ENCODE measurements at places on chromosomes 6 and 20.

- DNase-seq = no peak
Measured at GRCh38 chr6:160013987-160014868, 45.3 kb downstream of the IGF2R start.

DNA sequence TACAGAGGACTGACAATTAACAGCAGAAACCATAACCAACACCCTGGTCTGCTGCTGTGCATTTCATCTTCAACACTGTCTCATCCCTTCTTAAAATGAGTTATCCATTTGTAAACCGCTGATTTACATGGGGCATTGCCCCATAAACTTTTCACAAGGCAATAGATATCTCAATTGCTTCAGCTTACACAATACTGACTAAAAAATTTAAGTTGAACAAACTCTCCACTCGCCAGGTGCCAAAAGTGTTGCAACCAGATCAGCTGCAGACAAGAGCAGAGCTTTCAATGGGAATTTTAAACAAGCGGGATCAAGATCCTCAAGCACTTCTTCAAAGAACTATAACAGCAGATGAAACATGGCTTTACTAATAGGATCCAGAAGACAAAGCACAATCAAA is 183.0 kb downstream of the TASP1 start:
- DNase-seq = no peak

GRCh38 chr6:30075094-30075789 is at the start of gene RNF39:
TSS of gene RNF39 (minus strand) at chr6:30075769. CDS start at chr6:30075585, 184 bp downstream.
- no peak for DNase-seq

GRCh38 chr20:61801857-61802442 is 263.7 kb downstream of the TAF4 start:
- DNase-seq = no peak

DNA sequence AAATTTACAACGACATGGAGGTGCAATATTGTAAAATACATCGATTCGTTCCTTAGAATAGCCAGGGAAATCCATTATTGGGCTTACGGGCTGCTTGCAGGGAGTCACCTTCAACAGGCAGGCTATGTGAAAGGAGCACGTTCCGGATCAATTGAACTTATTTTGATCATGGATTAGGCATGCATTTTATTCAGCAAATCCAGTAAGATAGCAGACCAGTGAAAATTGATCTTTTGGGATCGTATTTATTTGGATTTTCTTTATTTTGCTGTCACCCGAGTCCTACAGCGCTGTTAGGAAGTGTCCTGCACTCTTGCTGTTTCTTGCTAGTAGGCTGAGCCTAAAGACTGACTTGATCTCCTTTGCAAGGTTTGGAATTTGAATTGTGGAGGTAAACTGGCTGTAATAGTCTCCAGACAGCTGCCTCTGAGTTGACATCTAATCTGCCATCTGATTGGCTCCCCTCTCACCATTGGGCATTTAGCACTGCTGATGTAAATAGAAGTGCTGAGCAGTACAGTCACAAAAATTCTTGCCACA is 3.0 kb downstream of the ARID1B start:
- peak; percentile 88 for DNase-seq

GRCh38 chr20:57409672-57410397 is 18.6 kb downstream of the RBM38 start:
- DNase-seq = no peak

GRCh38 chr6:151004383-151005024 is 139.0 kb downstream of the MTHFD1L start:
- peak; percentile 71 for DNase-seq

DNA sequence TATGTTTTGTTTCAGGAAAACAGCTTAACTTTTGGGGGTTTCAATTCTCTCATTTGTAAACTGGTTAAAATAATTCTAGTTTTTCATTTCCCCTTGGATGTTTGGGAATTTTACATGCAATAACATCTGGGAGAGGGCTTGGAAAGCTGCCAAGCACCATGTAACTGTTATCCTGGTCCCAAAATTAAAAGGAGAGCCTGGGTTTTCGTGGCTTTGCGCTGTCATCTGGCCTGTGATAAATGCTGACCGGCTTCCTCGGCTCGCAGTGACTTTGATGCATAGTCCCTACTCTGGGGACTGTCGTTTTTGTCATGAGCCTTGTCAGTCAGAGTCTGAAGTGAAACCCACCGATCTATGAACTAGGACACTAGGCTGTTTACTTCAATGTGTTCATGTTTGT is 12.2 kb downstream of the SLC35F1 start:
- DNase-seq = no peak

- no peak for DNase-seq
Measured at GRCh38 chr20:62460678-62461077, 15.1 kb downstream of the GATA5 start.

GRCh38 chr6:124040655-124041054 is 237.0 kb downstream of the NKAIN2 start:
- DNase-seq = no peak

DNA sequence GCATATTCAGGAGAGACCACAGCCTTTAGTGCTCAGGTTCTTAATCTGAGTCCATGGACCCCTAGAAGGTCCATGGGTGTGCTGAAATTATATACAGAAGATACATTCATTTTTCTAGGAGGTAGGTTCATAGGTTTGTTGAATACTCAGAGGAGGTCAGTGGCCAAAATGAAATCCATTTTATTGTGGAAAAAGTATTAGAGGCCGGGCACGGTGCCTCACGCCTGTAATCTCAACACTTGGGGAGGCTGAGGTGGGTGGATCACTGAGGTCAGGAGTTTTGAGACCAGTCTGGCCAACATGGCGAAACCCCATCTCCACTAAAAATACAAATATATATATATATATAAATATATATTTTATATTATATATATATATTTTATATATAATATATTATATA is 9.0 kb upstream of the UST start:
- no peak for DNase-seq

DNA sequence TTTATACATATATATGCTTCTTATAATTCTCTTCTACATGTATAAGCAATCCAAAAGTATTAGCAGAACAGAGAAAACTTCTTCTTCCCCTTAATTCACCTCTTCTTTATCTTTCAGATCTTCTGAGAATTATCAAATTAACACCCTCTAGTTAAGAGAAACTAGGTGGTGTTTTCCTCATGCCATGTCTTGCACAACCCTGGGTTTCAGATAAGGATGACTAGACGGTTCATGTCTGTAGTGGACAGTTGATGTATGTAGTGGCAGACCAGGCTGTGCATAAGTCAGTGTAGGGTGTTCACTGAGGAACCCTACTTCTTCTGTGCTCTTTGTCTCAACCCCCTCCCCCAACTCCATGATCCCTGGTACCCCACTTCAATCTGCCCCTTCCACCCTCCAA is 187.3 kb downstream of the SAMD5 start:
- no peak for DNase-seq

DNA sequence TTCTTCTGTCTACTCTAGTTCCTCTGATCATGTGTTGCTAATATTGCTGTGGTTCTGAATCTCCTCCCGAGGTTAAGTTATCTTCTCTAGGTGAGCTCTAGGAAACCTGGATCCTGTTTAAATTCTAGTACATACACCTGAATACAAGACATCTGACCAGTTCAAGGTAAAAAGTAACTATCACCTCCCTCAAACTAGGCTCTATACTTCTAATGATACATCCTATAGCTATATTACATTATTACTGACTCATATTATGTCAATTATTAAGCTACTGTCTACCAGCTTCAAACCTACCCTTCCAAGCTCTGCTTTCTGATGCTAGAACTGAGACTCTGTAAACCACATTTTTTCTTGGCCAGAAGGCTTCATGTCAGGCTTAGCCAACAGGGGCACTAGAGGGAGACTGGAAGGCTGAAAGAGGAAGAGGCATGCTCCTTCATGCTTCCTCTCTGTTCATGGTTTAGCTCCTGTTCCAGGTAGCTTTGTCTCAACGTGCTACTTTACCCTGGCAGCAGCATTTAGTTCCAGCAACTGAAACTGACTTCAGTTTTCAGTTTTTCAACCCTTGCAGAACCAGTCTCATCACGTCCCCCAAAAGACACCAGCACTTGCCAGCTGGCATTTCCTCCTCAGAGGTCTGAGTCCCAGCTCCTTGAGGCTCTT is 148.4 kb upstream of the TOP1 start:
- peak; percentile 77 for DNase-seq

GRCh38 chr6:80742481-80742880 is 636.0 kb downstream of the BCKDHB start:
- DNase-seq = peak; percentile 48

DNA sequence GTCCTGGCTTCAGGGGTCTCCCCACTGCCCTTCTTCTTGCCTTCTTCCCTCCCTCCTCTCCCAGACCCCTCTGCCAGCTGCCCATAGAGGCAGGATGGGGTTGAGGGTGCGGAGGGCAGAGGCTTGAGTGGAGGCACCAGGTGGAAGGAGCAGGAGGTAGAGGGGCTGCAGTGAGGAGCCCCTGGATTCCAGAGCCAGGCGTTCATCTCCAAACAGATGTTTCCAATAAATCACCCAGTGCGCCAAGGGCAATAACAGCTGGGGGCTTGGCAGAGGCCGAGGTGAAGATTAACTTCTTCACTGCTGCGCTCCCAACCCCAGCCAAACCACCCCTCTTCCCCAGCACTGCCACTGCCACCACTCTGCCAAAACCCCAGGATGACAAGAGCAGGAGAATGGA is 10.7 kb downstream of the MDFI start:
- no peak for DNase-seq

GRCh38 chr20:59673288-59673997 is 69.1 kb downstream of the PHACTR3 start:
- no peak for DNase-seq

DNA sequence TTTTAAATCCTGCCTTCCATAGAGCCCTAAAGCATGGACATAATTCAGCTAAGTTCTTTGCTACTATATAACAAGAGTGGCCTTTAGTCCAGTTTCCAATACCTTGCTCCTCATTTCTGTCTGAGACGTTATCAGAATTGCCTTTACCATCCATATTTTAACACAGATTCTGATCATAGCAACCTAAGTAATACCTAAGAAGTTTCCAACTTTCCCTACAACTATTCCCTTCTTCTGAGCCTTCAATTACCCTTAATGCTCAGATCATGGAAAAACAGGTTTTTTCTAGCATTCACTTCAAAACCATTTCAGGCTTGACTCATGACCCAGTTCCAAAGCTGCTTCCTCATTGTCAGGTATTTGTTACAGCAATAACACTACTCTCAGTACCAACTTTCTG is 367.1 kb downstream of the C6orf118 start:
- DNase-seq = no peak

- DNase-seq = no peak
Measured at GRCh38 chr6:151247490-151247889, 7.7 kb downstream of the AKAP12 start.

DNA sequence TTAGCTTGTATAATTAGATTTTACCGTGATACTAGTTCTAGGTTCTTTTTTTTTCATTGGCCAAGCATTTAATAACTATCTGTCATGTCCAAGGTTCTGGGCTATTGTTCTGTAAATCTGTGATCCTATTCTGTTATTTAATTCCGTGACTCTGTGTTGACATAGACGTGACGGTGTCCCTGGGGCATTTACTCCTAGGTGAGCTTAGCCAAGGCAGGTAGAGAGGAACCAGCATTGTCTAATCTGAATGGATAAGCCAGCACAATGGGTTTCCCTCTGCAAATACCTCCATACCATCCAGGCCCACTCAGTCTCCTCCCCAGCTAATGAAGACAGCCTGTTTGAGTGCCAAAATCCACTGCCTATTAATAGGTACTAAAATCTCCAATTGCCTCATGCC is 8.9 kb upstream of the CDSN start:
- no peak for DNase-seq

DNA sequence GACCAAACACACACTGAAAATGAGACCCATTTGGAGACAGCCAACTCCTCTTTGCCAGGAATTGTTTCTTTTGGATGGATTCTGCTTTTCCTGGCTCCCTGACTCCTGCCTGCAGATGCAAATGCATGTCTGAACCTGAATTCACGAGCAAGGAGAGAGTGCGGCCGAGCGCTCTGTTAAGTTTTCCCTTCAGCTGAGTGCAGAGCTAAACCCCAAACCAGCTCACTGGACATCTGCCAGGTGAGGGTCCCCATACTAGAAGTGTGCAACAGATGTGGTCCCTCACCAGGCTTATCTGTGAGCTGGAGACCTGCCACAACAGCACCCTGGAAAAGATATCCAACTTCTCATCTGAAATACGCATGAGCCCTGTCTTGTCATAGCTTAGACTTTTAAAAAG is 59.0 kb downstream of the CD164 start:
- no peak for DNase-seq

DNA sequence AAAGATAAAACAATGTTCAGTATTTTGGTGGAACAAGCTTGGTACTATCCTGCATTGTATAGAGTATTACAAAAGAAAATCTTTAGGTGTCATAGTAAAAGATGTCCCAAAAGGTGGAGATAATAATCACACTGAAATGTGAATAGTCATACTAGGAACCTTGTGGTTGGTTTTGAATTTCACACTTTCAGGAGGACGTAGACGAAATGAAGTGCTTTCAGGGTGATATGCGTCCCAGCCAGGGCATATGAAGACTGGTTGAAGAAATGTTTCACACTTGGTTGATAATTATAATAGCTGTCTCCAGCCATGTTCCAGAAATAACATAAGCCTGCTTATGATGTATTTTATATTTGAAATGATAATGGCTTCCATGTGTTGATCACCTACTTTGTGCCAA is 60.4 kb downstream of the SCAND1 start:
- DNase-seq = no peak

DNA sequence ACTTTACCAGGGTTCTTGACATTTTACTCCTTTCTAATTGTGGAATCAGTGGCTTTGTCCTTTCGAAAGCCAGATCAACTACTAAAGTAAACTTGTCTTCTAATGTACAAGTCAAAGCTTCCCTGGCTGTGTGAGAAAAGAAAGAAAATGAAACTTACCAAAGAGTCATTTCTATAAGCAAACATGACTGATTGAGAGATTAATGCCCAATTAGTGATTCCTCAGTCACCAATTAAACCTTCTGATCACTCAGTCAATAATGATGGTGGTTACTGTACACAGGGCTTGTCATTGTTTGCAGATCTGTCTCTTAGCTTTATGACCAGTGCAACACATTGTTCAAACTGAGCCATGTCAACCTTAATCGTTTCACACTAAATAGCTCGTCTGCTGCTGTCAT is 1168.4 kb upstream of the CITED2 start:
- no peak for DNase-seq

DNA sequence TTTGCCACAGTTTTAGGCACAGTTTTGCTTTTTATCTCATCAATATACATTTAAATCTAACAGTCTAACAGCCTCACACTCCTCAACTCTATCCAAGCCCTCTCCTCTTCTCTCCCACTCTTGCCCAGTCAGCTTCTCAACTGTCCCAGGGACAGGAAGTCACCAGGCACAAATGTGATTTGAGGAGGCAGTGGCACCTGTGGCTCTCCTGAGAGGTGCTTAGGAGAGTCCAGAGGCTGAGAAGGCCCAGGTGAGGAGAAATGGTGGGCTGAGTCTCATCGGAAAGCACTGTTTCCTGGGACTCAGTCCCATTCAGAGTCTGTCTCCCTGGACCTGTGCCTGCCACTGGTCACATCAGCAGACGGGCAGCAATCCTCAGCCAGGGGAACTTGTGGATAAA is 4.7 kb downstream of the GDF5 start:
- DNase-seq = no peak

DNA sequence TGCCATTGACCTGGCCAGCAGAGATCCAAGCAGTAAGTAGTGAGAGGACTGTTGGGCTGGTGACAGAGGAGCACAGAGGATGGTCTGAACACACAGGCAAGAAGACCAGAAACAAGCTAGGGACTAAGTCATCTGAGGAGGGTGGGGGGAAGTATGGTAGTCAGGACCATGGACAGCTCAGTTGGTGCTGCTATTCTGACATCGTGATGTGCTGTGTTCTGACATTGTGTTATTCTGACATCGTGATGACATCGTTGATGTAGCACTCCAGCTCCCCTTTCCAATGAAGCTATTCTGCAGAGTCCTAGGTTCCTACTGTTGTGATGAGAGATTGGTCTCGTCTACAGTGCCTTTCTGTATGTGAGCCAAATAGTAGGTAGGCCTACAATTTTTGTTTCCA is 28.7 kb downstream of the CFAP206 start:
- DNase-seq = peak; percentile 82
